ENCODE measurements at places on chromosomes 4 and X.

GRCh38 chr4:139808808-139809756 lies 143.5 kb downstream of the MGST2 start:
- DNase-seq, result peak; percentile 91

DNA sequence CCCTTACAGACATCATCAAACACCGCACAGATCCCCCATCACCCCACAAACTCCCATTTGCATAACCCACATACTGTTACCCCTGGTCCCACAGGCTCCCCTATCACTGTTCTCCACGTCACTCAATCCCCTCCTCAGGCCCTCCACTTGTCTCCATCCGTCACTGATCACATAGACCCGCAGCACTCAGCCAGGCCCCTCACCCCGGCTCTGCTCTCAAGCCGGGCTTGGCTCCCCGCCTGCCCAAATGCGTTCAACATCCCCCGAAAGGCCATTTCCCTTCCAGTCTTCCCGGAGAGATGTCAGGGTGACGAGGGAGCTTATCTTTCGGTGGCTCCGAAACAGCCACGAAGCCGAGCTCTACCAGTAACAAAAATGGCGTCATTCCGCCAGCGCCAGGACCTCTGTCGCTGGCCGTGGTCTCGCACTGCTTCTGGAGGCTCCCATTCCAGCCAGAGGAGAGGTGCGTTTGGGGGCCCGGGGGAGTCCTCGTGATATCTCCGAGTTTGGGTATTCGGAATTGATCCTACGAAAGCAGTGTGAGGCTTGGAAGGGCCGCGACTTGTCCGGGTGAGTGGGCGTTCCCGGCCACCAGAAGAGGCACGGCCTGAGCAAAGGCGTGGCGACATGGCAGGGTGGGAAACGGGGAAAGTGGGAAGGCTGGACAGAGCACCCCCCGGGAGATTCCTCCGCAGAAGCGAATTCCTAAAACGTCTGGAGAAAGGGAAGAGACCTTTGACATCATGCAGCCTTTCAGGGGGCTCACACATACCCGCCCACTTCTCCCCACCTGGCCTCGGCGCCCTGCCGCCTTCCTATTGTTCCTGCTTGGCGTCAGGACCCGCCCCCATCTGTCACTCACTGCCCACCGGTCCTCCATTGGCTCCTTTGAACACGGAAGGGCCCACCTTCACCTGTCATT lies at the start of gene ZNF630:
TSS of gene ZNF630 (minus strand) at position 577 of the 922 bp plus-strand sequence. CDS start 4,754 bp downstream, outside the sequence.
- peak; percentile 73 for DNase-seq

DNA sequence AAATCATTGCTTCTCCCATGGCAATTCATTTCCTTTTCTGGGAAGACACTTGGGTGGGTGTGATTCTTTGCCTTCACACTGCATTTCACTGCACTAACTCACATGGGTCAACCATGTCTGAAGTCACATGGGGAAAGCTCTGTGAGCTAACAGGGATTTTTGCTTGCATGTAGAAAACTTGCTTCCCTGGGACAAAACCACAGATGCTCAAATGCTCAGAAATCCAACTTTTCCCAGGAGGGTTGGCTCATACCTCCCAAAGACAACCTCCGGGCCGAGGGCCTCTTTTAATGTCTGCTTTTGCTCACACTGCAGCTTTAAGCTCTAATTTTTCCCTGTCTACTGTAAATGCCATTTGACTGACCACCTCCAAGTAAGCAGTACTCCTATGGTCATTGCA lies 1695.2 kb downstream of the STIM2 start:
- no peak for DNase-seq

- DNase-seq, result no peak
Measured at GRCh38 chr4:101018836-101019235, 328.5 kb downstream of the PPP3CA start.

All from left kidney (tissue), 8 donors.